ENCODE measurements at places on chromosomes 5 and 9.
A peak's percentile ranks its signal among the peaks of the same experiment; 100 is the strongest.

- DNase-seq = no peak
These were observed 34.3 kb downstream of the FAT2 start for GRCh38 chr5:151556806-151557205.

- peak; percentile 36 for DNase-seq
These were observed 64.9 kb downstream of the CDC42SE2 start for GRCh38 chr5:131328536-131329285.

DNA sequence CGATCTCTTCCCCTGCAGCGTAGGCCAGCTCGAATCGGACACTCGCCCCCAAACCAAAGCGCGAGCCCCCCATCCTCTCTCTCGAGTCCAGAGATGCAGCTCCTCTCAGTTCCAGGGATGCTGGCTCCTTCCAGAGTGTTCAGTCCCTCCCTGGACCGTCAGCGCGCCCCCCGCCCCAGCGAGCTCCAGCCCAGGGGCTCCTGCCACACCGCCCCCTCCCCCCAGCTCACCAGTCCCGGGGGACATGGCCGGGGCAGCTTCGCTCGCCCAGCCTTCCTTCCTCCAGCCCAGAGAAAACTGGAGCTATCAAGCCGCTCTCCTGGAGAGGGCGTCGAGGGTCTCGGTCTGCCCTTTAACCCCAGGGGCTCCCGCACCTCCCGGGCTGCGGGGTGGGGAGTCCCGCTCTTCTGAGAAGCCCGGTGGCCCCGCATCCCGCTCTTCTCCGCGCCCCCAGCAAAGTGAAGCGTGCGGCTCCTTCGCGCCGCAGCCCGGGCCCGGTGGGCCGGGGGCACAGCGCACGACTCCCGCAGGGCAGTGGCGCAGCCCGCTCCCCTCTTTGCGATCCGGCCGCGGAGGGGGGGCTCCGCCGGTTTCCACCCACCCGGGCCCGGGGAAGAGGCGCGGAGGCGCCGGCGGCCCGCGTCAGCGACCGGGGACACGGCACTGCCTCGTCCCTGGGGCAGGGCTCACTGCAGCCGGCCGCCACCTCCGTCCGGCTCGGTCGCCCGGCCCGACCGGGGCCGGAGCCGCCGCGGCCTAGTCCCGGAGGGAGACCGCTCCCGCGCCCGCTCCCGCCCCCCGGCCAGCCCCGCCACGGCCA, 587 bp downstream of the MIER3 start:
- peak; percentile 56 for DNase-seq

DNA sequence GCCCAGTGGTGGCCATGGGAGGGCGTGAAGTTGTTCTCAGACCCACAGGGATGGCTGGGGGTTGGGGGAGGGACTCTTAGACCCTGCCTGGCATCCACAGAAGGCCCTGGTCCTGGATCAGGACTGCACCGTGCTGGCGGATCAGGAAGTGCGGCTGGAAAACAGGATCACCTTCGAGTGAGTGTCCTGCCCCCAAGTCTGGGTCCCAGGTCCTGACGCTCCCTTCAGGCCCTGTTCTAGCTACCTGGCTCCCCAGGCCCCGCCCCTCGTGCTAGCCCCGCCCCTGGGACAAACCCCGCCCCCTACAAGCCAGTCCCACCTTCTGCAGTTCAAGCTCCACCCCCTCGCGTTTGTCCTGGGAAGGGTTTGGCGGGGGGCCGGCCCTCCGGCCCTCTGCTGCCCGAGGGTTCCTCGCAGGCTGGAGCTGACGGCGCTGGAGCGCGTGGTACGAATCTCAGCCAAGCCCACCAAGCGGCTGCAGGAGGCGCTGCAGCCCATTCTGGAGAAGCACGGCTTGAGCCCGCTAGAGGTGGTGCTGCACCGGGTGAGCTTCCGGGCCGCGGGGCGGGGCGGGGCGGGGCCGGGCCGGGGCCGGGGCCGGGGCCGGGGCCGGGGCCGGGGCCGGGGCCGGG, 12.9 kb downstream of the RGS14 start:
- peak; percentile 86 for DNase-seq

DNA sequence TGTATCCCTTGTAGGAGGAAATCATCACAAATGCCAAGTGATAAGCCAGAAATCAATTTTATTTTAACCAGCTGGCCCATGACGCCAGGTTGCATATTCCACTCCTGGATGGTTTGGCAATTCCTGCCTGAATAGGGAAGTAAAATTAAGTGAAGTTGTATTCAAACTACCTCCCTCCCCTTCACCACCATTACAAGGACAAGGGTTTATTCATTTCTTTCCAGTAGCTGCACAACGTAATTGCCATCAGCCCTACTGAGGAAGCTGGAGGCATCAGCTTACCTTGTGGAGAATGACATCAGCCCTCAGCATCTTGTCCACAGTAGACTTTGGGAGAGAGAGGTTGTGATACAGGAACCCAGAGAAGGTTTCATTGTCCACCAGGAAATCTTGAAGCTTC, 66.6 kb downstream of the ABCA1 start:
- no peak for DNase-seq

DNA sequence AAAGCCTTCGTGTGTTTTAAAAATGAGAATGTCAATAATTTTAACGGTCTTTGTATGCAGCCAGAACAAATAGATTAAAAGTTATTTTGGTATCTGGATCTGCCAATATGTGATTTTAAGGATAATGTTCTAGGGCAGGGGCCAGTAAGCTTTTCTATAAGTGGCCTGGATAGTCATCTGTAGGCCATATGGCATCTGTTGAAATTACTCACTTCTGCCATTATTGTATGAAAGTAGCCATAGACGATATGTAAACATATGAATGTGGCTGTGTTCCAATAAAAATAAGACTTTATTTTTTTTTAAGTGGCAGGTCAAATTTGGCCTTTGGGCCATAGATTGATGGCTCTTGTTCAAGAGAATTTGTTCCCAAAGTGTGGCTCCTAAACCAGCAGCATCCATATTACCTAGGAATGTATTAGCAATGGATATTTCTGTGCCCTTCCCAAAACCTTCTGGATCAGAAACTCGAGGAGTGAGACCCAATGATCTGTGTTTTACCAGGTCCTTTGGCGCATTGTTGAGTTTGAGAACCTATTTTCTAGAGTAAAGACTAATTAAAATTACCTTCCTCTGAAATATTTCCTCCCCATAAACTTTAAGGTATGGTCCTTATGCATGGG, 55.9 kb downstream of the C6 start:
- DNase-seq = peak; percentile 12

DNA sequence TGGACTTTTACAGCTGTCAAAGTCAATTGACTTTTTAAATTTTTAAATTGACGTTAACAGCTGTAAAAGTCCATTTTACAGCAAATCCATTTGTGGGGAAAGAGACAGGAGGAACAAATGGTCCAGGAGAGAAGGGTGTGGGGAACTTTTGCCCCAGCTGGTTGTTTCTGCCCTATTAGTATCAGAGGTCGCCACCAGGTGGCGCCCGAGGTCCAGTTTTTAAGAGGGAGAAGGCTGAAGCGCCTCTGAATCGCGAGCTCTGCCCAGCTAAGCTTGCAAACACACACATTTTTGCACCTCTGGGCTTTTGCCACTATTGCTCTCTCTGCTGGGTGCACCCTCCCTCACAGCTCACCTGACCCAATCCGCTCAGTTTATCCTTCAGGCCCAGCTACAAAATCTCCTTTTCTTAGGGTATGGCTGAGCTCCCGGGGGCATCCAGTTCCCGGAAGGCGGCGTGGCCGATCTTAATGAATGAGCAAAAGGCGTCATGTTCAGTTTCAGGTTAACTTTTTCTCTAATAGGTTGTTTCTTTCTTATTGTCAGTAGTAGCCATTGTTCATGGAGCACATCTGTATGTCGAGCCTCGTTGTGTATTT, 6.3 kb upstream of the TTLL11 start:
- DNase-seq = peak; percentile 93

DNA sequence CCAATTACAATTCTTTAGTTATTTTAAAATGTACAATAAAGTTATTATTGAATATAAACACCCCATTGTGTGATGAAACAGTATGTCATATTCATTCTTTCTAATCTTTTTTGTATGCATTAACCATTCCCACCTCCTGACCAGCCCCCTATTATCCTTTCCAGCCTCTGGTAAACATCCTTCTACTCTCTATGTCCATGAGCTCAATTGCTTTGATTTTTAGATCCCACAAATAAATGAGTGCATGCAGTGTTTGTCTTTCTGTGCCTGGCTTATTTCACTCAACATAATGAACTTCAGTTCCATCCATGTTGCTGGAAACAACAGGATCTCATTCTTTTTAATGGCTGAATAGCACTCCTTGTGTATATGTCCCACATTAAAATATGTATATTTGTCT, 1858.9 kb upstream of the C9orf72 start:
- DNase-seq = no peak
